ENCODE measurements at places on chromosomes 6 and 20.

DNA sequence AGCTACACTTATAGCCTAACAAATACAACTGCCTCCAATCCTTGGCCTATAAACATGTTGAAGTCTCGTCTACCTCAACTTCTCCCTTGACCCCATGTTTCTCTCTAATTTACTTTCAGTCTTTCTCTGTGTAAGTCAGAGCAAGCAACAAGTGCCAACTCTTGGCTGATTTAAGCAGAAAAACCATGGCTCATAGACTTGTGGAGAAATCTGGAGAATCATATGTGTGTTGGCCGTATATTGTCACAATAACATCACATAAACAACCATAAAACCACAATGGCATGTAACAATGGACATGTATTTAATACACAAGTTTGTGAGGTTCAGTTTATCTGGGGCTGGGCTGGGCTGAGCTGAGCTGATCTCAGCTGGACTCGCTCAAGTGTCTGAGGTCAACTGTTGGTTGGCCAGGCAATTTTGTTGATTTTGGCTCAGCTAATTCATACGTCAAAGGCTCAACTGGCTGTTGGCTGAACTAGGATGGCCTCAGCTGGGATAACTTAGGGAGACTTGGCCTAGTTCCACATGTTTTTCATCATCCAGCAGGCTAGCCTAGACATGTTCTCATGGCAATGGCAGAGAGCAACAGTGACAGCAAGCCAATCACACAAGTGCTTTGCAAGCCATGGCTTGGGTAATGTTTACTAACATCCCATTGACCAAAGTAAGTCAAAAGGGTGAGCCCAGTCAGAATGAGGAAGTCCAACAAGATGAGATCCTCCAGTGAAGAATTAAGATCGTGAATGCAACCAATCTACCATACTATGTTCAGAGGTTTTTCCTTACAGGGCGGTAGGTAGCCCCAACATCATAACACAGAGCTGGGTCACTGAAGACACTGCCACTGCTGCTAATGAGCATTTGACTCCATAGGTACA is 12.9 kb upstream of the TBC1D22B start:
- DNase-seq = no peak

- no peak for DNase-seq
These were observed 77.1 kb upstream of the MRPS10 start for GRCh38 chr6:42294759-42295158.

GRCh38 chr20:44494681-44495080 is 19.0 kb downstream of the TTPAL start:
- no peak for DNase-seq

DNA sequence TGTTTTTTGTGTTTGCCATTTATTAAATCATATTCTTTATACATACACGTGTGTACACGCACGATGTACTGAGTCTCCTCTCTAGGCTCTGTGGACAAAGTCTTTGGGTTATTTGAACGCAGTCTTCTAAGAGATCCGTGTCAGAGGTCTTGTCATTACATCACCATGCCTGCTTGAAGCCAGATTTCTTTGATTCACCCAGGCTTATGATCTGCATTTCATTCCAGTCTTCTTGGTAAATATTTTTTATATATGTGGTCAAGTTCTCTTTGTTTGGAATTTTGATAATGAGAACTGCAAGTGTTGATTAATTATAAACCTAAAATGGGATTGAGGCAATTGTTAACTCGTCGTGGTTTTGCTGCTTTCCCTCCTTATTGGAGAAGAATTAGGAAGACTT is 34.6 kb downstream of the KCNS1 start:
- DNase-seq = no peak

DNA sequence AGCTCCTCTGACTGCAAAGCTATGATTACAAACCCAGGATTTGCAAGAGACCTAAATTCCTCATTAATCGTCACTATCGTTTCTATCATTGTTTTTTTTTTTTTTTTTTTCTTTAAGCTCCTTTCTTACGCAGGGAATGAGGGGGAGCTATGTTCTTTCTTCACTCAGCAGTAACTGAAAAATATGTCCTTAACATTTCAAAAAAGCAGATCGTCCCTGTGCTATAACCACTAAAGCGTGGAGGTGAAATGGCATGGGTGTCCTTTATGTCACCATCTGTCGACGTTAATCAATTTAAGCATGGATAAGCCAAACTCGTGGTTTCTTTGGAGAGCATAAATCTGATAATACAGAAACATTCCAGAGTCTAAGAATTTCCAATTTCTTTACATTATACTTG is 67.9 kb upstream of the TRAF3IP2 start:
- DNase-seq = no peak

DNA sequence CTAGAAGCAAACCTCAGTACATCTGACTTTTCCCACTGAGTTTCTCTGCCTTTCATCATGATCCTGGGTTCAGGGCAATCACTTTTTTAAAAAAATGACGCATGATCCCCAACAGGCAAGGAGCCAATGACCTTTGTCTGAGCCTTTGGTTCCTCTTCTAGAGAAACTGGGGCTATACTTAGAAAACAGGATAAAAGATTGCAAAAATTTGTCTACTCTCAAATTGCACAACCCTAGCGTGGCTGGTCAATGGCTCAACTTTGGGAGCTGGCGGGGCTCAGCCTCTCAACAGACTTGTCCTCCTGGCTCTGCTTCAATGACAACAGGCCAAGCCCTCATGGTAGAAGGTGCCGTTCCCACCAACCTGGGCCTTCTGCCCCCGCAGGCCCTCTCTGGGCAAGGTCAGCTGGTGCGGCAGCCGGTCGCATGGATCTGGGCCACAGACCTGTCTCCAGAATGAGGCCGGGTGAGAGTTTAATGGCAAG is 48.7 kb downstream of the PDYN start:
- no peak for DNase-seq

DNA sequence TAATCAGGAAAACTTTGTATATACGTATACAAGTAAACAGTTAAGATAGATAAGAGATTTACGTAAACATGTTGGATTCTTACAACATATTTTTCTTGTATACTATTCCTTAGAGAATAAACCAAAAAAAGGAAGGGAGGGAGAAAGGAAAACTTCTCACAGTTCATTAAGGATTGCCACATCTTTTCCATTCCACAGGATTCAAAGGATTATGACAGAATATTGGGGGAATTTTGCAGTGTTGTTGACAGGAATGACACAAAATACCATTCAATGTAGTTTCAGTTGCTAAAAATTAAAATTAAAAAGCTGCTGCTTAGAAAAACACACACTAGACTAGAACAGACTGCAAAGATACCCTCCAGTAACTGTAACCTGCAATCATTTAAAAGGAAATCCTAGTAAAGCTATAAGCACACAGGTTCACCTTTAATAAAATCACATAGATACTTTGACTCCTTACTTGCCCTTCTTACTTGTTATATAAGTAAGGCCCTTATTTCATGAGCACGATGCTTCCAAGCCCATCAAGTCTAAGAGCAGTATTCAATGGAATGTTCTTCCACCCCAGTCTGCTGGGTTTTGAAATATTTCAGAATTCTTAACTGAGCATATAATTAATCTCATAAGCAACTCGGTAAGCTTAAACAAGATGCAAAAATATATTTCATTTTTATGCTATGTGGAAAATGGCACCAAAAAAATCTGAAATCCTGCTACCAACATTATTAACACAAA is 107.8 kb downstream of the SMLR1 start:
- no peak for DNase-seq

GRCh38 chr20:23050847-23051627 is 1.6 kb upstream of the THBD start:
- peak; percentile 32 for DNase-seq

DNA sequence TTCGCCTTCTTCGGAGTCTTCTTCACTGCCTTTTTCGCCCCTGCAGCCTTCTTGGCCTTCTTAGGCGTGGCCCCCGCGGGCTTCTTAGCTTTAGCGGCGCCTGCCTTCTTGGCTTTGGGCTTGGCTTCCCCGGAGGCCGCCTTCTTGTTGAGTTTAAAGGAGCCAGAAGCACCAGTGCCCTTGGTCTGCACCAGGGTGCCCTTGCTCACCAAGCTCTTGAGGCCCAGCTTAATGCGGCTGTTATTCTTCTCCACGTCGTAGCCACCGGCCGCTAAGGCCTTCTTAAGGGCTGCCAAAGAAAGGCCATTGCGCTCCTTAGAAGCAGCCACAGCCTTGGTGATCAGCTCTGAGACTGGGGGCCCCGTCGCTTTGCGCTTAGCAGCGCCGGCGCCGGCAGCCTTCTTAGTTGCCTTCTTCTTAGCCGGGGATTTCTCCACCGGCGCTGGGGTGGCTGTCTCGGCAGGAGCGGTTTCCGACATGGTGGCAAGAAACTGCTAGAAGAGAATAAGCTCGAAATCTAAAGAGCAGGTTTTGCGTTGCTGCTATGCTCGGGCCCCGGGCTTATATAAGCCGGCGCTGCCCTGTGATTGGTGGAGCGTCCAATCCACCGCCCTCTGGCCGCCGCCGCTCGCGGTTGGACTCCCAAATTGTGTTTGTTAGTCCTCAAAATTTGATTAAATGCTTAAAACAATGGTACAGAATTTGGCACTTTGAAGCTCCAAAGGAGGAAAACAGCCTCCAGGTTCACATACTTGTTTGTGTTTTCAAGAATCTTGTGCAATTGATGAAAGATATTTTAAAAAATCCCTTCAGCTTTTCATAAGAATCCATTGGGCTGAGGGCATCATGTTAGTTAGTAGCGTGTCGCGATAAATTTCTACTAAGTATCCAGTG is 44.9 kb downstream of the OR2B2 start:
- peak; percentile 91 for DNase-seq

DNA sequence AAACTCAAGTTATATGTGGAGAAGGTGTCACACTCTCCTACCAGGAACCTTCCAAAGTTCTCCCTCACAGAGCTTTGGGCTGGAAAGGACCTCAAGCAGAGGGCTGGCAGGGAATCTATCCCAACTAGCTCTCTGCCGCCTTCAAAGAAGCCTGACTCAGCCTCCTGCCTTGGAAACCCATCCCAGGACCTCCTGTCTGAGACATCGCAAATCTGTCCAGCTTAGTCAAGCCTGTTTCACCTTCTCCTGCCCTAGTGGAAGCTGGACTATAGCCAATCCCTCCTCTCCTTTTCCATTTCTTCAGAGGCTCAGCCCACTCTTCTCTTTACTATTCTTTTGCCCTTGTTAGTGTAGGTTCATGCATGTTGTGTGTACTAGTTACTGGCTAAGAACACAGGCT is 48.2 kb upstream of the FOXP4 start:
- DNase-seq = no peak

- no peak for DNase-seq
These were observed 67.8 kb downstream of the ENPP1 start for GRCh38 chr6:131875647-131876046.

GRCh38 chr20:43662943-43663655 is 3.8 kb upstream of the MYBL2 start:
- DNase-seq = no peak

DNA sequence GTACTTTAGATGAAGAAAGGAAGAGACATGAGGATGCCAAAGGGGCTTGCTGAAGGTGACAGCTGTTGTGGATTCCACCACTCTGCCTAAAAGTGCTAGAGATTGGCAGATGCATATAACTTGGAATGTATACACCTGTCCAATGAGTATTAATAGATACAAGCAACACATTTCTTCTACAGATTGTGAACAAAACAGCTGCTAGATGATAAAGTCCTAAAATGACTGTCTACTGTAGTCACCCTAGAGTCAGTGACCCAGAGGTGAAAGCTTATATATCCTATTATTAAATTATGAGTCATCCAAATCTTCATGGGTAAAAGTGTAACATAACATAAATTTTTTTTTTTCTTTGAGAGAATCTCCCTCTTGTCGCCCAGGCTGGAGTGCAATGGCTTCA is 5.2 kb downstream of the RNF217 start:
- no peak for DNase-seq

GRCh38 chr6:23340271-23340670 is 770.9 kb downstream of the HDGFL1 start:
- DNase-seq = no peak

DNA sequence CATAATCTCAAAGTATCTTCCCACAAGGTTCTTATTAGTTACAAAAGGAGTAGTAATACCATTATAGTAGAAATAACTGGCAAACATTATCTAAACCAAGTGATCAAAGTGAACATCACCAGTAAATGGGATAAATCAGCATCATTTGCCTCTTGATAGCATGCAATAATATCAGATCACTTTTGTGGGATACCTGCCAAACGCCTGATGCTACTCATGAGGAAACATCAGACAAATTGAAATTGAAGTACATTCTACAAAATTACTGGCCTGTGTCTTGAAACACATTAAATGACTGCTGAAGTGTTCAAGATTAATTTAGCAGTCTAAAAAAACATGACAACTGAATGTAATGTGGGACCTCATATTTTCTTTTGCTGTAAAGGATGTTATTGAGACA is 208.1 kb downstream of the TINAG start:
- no peak for DNase-seq

DNA sequence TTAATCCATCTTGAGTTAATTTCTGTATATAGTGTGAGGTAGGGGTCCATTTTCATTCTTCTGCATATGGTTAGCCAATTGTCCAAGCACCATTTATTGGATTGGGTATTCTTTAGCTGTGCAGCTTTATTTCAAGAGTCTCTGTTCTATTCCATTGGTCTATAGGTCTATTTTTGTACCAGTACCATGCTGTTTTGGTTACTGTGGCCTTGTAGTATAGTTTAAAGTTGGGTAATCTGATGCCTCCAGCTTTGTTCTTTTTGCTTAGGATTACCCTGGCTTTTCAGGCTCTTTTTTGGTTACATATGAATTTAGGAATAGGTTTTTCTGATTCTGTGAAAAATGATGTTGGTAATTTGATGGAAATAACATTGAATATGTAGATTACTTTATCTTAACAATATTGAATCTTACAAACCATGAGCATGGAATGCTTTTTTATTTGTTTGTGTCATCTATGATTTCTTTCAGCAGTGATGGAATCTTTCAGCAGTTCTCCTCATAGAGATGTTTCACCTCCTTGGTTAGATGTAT is 47.0 kb downstream of the TNFAIP3 start:
- no peak for DNase-seq

- DNase-seq = no peak
These were observed 9.1 kb downstream of the FILIP1 start for GRCh38 chr6:75484535-75484934.

DNA sequence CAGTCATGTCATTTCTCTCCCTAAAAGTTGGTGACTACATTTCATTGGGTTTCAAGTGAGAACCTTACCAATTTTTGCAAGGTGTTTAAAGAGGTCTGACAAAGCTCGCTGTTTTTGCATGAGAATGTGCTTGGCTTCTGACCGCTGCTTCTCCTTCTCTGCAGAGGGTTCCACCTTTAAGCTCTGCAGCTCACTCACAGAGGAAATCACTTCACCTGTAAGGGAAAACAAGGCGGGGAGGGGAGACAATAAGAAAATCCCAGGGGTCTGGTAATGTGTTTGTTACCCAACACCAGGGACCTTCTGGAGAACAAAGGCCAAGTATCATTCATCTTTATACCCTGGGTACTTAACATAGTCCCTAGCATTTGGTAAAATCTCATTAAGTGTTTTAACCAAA is 40.0 kb upstream of the LYRM2 start:
- DNase-seq = no peak

- no peak for DNase-seq
These were observed 56.0 kb downstream of the KCNK5 start for GRCh38 chr6:39173270-39173669.

DNA sequence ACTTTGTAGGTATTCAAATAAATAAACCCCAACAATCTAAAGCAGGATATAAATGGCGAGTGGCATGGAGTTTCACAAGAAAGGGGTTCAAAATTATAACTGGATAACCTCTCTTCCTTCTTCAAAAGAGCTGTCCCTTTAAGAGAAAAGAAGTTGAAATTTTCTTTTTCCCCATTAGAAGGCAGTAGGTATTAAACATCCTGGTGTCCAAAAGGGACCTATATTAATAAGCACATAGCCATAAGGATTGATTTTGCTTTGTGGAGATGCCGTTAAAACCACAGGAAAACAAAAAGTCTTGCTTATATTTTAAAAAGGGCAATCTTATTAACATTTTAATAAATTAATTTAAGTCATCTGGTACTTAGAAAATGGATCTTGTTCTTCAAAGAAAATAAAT is 76.5 kb downstream of the LYRM4 start:
- DNase-seq = no peak

Measured in activated CD4-positive, alpha-beta T cell treated with anti-CD3 and anti-CD28 coated beads, Interleukin-2, amount 10 ng/mL, durations not matched to agents 7 days and 5 days (primary cell).